Stimulated activated CD8-positive, alpha-beta memory T cell treated with anti-CD3 and anti-CD28 coated beads, Interleukin-15, amount 100 ng/mL, for 1 hour (primary cell): ENCODE measurements at places on chromosomes 1 and 21.

DNA sequence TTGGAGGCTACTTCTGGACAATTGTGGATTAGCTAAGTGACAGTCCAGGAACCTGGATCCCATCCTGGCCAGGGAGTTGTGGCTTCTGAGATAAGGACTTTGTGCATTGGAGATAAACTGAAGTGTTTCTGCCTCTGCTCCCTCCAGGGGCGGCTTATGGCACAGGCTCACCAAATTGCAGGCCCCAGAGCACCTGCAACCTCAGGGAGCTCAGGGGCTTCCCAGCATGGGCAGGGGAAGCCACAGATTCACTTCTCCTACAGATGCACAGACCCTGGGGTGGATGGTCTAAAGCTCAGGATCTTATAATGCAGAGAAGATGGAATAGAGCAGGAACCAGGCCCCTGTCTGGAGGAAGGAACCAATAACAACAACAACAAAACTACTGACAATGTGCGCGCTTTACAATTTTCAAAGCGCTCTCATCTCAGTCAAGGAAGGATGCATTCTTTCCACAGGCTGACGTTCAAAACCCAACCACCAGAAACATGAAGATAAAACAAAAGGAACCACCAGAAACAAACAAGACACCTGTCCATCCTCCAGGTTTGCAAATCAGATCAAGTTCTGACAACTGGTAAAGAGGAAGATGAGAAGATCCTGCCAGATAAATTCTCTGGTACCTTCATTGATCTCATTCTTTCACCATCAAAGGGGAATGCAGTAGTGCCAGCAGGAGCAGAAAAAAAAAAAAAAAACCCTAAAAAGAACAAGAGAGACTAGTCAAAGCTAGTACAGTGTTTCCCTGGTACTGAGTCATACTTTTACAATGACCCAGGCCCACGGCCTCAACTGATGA, 121.0 kb upstream of the IRF2BP2 start:
- no peak for DNase-seq

- no peak for DNase-seq
These were observed 28.8 kb upstream of the ZBTB18 start for GRCh38 chr1:244022311-244022710.

DNA sequence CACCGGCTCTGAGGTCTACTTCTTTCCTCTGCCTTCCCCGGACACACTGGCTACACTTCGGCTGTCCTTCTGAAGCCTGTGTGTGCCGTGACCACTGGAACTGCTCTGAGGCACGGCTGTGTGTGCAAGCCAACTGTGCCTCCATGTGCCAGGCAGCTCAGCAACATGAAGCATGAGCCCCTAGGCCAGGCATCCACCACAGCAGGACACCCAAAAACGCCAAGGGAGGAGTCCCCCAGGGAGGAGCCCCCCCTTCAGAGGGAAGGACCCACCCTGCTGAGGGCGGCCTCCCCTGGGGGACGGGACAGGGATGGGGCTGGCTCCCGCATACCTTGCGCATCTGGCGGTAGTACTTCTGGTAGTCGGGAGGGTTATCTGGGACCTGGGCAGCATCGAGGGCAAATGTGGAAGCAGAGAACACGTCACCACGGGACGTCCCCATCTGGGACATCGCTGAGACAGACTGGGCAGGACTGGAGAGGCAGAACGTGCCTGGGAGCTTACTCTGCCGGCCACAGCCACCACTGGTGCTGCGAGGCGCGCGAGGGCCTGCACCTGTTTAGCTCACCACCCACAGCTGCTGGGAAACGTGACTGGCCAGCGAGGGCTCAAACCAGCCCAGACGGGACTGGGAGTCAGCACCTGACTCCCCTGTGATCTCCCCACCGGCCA, 20.5 kb downstream of the LSS start:
- no peak for DNase-seq

GRCh38 chr1:67960766-67961165, 89.7 kb downstream of the DIRAS3 start:
- DNase-seq: no peak

DNA sequence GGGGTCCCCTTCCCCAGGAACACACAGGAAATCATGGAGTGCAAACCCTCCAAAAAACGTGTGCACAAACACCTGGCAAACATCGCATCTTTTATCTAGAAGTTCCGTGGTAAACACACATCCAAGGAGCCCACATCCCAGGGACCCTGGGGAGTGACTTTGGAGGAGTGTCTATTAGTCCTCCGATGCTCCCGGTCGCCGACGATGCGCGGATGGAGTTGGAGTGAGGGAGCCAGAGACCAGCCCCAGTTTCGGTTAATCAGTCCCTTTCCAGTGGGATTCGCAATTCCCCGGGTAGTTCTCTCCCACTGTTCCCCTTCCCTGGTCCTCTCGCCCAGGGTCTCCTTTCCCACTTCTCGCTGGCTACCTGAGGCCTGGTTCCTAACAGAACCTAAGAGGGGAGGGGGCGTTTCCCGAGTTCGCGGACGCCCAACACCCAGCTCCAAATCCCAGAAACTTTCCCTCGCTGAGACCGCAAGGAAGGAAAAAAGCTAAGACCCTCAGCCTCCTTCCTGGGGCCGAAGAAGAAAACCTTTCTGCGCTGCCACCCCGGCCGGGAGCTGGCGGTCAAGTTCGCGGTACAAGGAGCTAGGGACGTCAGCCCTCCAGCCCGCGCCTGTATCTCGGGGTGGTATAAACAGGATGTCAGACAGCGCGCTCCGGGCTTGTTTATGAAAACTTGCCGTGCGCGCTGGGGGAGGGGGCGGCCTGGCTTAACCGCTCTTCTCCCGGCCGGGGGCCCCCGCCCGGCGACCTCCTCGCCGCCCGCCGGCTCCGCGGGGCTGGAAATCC, 787 bp downstream of the JAK1 start:
- DNase-seq: peak; percentile 40

- DNase-seq: no peak
These were observed 1.5 kb downstream of the AKIRIN1 start for GRCh38 chr1:38992412-38993111.

GRCh38 chr1:101313356-101313755, 76.5 kb downstream of the S1PR1 start:
- no peak for DNase-seq

GRCh38 chr1:218273762-218274479, 11.2 kb upstream of the RRP15 start:
- no peak for DNase-seq

DNA sequence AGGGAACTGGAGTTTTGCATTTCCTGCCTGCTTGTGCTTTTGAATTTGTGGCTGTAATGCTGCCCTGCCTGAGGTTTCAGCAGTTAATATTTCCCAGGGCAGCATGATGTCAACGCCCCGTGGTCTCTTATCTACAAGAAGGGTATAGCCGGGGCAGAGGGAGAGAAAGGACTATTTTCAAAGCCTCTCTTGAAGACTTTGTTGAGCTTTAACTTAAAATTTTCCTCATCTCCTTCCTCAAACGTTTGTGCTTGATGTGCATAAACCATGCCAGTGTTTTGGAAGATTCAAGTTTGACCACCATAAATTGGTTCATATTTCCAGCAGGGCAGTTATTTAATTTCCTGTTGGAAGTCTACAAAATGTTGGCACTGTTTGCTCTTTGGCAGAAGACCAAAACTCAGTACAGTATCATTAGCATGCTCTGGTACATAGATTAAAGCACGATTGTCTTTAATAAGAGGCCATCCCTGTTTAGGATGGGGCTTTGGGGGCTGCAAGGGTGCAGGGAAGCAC, 43.4 kb downstream of the ROR1 start:
- DNase-seq: no peak

DNA sequence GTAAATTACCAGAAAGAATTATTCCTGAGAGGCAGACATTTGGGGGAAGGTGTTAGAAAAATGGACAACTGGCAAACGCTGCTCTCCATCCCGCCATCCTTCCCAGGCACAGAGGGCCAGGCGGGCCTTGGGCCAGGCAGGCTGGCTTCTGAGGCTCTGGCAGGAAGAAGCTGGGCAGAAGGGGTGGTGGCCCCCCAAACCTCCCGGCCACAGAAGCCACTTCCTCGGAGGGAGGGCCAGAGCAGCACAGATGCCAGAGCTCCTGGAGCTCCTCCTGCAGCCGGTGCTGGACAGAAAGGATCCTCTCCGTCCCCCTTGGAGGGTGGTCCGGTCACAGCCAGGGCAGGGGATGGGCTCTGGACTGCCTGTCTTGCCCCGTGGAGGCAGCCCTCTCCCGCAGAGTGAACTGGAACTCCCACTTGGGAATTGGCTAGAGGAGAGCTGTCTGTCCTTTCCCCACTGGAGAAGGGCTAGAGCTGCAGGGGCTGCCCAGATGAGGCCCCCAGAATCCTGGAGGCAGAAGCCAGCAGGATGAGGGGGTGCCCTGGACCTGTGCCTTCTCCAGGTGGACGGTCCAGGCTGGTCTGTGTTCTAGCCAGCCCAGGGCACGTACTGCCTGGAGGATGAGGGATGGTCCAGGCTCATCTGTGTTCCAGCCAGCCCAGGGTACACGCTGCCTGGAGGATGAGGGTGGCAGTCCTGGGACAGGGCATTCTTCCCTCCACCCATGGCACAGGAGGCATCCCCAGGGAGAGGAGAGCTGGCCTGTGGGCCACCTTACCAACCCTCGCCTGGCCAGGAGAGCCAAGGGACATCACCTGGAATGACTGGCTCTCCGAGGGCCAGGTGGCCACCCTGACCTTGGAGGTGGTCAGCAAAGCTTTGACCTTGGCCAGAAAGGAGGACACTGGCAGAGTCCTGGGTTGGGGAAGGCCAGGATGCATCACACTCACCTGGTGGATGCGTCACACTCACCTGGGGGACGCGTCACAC, 47.4 kb upstream of the ACTRT2 start:
- no peak for DNase-seq

DNA sequence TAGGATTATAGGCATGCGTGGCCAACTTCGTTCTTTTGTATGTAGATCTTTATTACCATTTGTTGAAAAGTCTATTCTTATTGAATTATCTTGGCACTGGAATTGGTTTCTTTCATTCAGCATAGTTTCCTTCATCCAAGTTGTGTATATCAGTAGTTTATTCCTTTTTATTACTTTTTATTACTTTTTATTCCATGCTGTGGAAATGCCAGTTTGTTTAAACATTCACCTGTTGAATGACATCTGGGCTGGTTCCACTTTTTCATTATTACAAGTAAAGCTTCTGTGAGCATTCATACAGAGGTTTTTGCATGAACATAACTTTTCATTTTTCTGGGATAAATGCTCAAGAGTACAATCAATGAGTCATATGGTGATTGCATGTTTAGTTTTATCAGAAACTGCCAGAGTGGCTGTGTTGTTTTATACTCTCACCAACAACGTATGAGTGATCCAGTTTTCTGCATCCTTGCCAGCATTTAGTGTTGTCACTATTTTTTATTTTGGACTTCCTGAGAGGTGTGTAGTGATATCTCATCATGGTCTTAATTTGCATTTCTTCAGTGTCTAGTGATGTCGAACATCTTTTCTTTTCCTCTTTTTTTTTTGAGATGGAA, 28.6 kb downstream of the PTPRU start:
- DNase-seq: no peak

DNA sequence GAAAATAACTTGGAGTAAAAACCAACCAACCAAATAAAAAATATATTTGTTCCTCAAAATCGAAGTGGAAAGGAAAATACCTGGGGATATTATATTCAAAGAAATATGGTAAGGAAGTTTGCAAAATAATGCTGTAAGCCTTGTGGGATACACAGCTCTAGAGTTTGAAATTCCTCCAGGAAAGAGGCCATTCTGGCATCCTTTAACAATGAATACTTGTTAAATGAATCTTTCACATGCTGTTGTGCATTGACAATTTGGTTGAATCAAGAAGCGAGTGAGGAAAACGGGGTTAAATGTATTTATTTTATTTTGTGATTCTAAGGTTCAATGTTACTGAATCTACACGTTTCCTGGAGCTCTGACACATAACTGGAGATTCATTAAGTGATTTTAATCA, 30.5 kb upstream of the NTNG1 start:
- DNase-seq: no peak

DNA sequence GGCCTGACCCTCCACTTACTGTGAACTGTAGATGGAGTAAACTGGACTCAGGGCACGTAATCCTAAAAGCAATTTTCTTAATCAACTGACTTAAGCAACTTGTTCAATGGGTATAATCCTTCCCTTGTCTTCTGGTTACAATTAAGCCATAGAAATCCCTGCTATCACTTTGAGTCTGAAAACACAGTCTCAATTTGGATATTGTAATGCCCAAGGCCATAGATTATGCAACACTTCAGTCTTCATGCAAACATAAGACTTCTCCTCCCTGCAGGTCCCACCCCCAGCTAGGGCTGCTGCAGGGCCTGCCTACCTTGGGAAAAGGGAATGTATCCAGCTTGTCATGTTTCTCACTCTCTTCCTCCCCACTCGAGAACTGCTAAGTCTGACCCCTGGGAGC, 6.2 kb upstream of the SLC5A9 start:
- no peak for DNase-seq

- DNase-seq: no peak
These were observed 34.3 kb upstream of the PPP1R15B start for GRCh38 chr1:204445860-204446412.

GRCh38 chr1:96550061-96550460, 171.5 kb upstream of the PTBP2 start:
- DNase-seq: no peak

GRCh38 chr1:232553050-232553754, 76.7 kb downstream of the SIPA1L2 start:
- DNase-seq: no peak

DNA sequence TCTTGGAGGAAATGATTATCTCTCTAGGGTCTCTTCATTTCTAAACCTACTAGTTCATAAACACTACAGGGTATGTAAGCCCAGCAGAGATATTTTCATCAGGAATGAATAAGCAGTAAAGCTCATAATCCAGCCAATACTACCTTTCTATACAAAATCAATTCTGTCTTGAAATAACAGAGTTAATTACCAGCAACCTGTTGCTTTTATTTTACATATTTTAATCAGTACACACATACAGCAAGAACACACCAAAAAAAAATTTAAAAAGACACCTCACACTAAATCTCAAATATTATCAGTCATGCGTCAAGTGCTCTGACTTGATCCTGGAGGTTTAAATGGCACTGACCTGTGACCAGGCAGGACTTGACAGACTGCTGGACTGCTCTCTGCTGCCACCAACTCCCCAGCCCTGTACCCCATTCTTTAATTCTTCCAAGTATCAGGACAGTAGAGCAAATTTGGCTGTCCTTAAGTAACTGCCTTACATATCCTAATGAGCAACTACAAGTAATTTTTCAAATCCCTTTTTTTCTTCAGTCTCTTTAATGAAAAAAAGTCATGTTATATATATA, 98.5 kb downstream of the CDC42BPA start:
- no peak for DNase-seq

DNA sequence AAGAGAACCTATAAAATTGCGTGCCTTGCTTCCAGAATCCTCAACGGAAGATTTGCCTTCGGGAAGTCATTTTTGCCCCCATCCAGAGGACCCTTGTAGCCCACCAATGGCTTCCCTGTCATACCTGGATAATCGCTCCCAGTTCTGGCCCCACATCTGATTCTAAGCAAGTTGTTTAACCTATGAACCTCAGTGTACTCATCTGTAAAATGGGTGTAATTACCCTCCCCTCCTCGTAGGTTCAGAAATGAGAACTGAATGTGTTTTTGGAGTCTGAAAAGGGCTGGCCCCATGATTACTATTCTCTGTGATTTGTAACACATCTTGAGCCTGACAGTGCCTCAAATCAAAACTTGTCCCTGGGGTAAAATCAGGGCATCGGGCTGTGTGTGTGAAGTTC, 81.6 kb upstream of the TMEM51 start:
- no peak for DNase-seq

- no peak for DNase-seq
These were observed 655.3 kb upstream of the PLXNA2 start for GRCh38 chr1:208899438-208899837.

GRCh38 chr21:15671188-15671587, 58.6 kb upstream of the USP25 start:
- DNase-seq: no peak

GRCh38 chr1:240199758-240200645, 108.3 kb downstream of the FMN2 start:
- DNase-seq: no peak

- DNase-seq: no peak
These were observed 3.3 kb upstream of the KIF21B start for GRCh38 chr1:201026836-201027235.
